ENCODE measurements at places on chromosomes 5 and 9. TPM values are rescaled to one million over a fixed set of nuclear protein-coding genes. Genes with fewer than 3 reads are reported as not detected.

GRCh38 chr5:56142614-56143372 is 90.3 kb downstream of the ANKRD55 start:
- no peaks in the 10 kb centered on the region for H3K36me3 ChIP-seq
- H3K4me3 ChIP-seq = no peak overlapping the region
- no peaks in the 10 kb centered on the region for H3K4me1 ChIP-seq

The IFNA13 gene
- not detected for total RNA-seq

The OCLN gene
- total RNA-seq = 45.6 TPM

GRCh38 chr9:131937451-131937850 is 142.2 kb downstream of the MED27 start:
- no peaks in the 10 kb centered on the region for H3K27me3 ChIP-seq
- H3K4me3 ChIP-seq = no peak overlapping the region
- DNase-seq = no peak
- no peak overlapping the region for H3K27ac ChIP-seq

- H3K36me3 ChIP-seq = peaks cover 40% of the 10 kb centered on the region
- no peaks in the 10 kb centered on the region for H3K27me3 ChIP-seq
- no peak overlapping the region for H3K4me3 ChIP-seq
- no peak overlapping the region for H3K27ac ChIP-seq
- no peak for DNase-seq
- no peaks in the 10 kb centered on the region for H3K4me1 ChIP-seq
Observed at GRCh38 chr5:87340716-87341115, 72.0 kb downstream of the CCNH start.

DNA sequence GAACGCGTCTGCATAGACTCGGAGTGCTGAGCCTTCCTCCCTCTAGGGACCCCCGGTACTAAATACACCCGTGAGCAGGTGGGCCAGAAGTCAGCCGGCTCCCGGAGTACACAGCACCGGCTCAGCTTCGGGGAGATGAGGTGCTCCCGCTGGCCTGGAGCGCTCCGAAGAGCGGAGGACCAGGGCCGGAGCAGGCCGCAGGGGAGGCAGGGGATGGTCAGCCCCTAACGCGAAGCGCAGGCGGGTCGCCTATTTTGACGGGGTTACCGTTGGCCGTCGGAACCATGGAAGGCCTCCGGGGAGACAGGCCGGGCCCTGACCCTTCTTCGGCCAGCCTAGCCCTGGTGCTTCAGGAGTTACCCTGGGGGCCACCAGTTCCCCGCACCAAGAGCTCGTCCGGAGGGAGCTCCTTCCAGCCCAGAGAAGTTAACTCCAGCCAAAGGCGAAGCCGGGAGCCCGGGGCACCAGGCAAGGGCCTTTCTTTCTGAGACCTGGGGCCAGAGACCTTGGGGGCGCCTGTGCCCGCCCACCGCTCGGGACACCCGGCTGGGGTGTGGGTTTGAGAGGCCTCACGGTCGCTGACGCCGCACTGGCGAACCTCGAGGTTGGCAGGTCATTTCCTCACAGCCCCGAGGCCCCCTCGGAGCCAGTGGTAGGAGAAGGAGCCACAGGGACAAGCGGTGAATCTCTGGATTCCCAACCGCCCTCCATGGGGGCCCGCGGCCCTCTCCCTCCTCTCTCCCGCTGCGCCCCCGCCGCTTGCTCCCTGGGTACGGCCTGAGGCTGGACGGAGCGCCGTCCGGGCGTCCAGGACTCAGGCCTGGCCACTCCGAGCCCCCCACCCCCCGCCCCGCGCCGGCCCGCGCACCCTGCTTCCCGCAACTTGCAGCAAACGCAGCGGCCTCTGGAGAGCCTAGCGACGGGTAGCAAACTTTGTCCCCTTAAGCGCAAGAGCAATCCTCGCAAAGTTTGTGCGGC is 3.4 kb upstream of the IRX4 start:
- H3K4me1 ChIP-seq = no peaks in the 10 kb centered on the region
- no peak overlapping the region for H3K27ac ChIP-seq
- no peak overlapping the region for H3K4me3 ChIP-seq
- DNase-seq = no peak
- H3K27me3 ChIP-seq = peaks cover 89% of the 10 kb centered on the region
- no peaks in the 10 kb centered on the region for H3K36me3 ChIP-seq

GRCh38 chr5:33457126-33457525 is 16.4 kb downstream of the TARS1 start:
- H3K27ac ChIP-seq = no peak overlapping the region
- no peaks in the 10 kb centered on the region for H3K4me1 ChIP-seq
- H3K4me3 ChIP-seq = no peak overlapping the region
- peaks cover 42% of the 10 kb centered on the region for H3K36me3 ChIP-seq
- no peaks in the 10 kb centered on the region for H3K27me3 ChIP-seq
- DNase-seq = no peak

The C9orf50 gene
- total RNA-seq = not detected

The MARCHF6 gene
- 46.5 TPM for total RNA-seq

- H3K36me3 ChIP-seq = peaks cover 100% of the 10 kb centered on the region
- no peak for DNase-seq
- H3K27ac ChIP-seq = no peak overlapping the region
- H3K27me3 ChIP-seq = no peaks in the 10 kb centered on the region
- H3K4me3 ChIP-seq = no peak overlapping the region
Observed at GRCh38 chr5:36168737-36169136, 16.8 kb downstream of the SKP2 start.

The SIT1 gene
- total RNA-seq = not detected

GRCh38 chr9:136119061-136119882 is 597 bp upstream of the TMEM250 start:
- peaks cover 31% of the 10 kb centered on the region for H3K36me3 ChIP-seq
- peaks cover 29% of the 10 kb centered on the region for H3K4me1 ChIP-seq
- DNase-seq = peak; percentile 81
- no peaks in the 10 kb centered on the region for H3K27me3 ChIP-seq

- no peak overlapping the region for H3K4me3 ChIP-seq
- H3K4me1 ChIP-seq = peaks cover 27% of the 10 kb centered on the region
- no peak for DNase-seq
- no peaks in the 10 kb centered on the region for H3K36me3 ChIP-seq
- H3K27ac ChIP-seq = peak overlapping the region; percentile 87
- no peaks in the 10 kb centered on the region for H3K27me3 ChIP-seq
Observed at GRCh38 chr9:78856781-78857180, 559.9 kb downstream of the PSAT1 start.

DNA sequence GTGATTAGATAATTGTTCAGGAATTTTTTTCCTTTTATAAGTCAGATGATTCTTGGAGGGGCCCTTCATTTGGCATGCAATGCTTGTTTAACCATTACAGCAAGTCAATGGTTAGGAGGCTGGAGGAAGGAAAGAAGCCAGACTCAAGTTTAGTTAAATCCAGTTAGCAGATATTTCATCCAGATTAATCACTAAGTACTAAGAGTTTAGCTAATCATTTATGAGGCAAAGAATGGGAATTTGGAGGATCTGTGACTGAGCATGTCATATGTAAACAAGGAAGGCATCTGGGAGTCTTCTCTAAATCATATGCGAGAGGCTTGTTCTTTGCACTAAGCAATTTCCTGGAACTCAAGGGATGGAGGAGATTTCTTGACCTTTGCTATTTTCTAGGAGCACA is 145.3 kb upstream of the SGCD start:
- no peak for DNase-seq
- H3K4me3 ChIP-seq = no peak overlapping the region
- H3K4me1 ChIP-seq = no peaks in the 10 kb centered on the region
- H3K27me3 ChIP-seq = no peaks in the 10 kb centered on the region
- H3K36me3 ChIP-seq = no peaks in the 10 kb centered on the region
- no peak overlapping the region for H3K27ac ChIP-seq

DNA sequence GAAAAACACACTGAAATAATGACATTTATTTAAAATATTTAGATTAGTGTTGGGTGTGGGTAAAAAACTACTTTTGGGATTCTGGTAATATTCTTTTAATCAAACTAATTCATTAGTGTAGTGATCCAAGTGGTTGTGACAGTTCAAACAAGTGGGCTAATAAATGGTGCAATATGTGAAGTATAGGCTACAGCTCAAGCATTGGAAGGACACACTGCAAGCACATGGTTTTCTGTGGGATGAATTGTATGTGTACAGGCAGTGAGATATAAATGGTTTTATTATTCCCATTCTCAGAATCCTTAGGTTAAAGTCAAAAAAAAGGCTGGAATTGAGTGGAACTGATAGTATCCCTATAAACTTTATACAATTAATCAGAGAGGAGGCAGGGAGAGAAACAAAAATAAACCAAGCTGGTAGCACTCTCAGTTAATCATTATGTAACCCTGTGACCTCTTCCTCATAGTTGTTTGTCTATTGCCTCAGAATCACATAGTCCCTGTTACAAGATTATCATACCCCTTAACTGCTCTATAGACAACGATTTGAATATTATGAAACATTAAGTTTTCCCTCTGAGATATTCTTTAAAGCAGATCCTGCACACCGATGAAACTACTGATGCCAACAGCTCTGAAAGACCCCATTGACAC is 1755.4 kb upstream of the ACO1 start:
- no peaks in the 10 kb centered on the region for H3K4me1 ChIP-seq
- H3K27ac ChIP-seq = no peak overlapping the region
- H3K27me3 ChIP-seq = no peaks in the 10 kb centered on the region
- no peak for DNase-seq
- H3K4me3 ChIP-seq = no peak overlapping the region

- DNase-seq = no peak
- peak overlapping the region; percentile 68 for H3K4me3 ChIP-seq
- no peaks in the 10 kb centered on the region for H3K27me3 ChIP-seq
- H3K4me1 ChIP-seq = 0 out of 2 replicates have a peak, but pooled peaks cover 4% of the 10 kb centered on the region
- 0 out of 2 replicates have a peak, but pooled peaks cover 3% of the 10 kb centered on the region for H3K36me3 ChIP-seq
- H3K27ac ChIP-seq = no peak overlapping the region
Observed at GRCh38 chr5:111511174-111511830, 1.0 kb downstream of the STARD4 start.

DNA sequence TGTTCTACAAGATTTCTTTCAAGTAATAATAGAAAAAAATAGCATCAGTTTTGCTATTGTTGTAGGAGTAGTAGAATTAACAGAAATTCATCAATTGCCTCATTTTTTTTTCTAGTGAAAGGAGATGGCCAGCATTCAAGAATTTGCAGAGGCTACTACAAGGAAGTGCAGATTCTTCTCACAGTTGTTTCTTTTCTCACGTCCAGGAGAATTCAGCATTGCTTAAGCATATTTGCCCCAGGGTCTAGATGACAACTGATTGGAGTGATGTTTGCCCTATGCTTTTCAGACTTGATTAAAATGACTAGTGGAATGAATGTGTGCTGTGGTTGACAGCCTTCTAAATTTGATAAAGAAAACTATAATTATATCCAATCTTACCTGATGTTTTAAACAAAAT is 46.6 kb upstream of the SLC12A2 start:
- no peaks in the 10 kb centered on the region for H3K27me3 ChIP-seq
- DNase-seq = no peak
- H3K36me3 ChIP-seq = peaks cover 6% of the 10 kb centered on the region
- no peak overlapping the region for H3K27ac ChIP-seq

The SERF1A gene
- total RNA-seq = 5.9 TPM

GRCh38 chr9:127207734-127208410 is 56.7 kb upstream of the GARNL3 start:
- no peak overlapping the region for H3K4me3 ChIP-seq
- H3K4me1 ChIP-seq = no peaks in the 10 kb centered on the region
- H3K27me3 ChIP-seq = no peaks in the 10 kb centered on the region
- no peaks in the 10 kb centered on the region for H3K36me3 ChIP-seq
- no peak for DNase-seq
- no peak overlapping the region for H3K27ac ChIP-seq

GRCh38 chr5:1974501-1975405 is 92.0 kb upstream of the IRX4 start:
- no peak overlapping the region for H3K4me3 ChIP-seq
- DNase-seq = no peak
- H3K27me3 ChIP-seq = 0 out of 2 replicates have a peak, but pooled peaks cover 6% of the 10 kb centered on the region

GRCh38 chr5:133203317-133204305 is 151.8 kb downstream of the HSPA4 start:
- 0 out of 2 replicates have a peak, but pooled peaks cover 4% of the 10 kb centered on the region for H3K36me3 ChIP-seq
- no peaks in the 10 kb centered on the region for H3K27me3 ChIP-seq
- DNase-seq = peak; percentile 23

The IFNK gene
- not detected for total RNA-seq

The CDC20B gene
- total RNA-seq = not detected

DNA sequence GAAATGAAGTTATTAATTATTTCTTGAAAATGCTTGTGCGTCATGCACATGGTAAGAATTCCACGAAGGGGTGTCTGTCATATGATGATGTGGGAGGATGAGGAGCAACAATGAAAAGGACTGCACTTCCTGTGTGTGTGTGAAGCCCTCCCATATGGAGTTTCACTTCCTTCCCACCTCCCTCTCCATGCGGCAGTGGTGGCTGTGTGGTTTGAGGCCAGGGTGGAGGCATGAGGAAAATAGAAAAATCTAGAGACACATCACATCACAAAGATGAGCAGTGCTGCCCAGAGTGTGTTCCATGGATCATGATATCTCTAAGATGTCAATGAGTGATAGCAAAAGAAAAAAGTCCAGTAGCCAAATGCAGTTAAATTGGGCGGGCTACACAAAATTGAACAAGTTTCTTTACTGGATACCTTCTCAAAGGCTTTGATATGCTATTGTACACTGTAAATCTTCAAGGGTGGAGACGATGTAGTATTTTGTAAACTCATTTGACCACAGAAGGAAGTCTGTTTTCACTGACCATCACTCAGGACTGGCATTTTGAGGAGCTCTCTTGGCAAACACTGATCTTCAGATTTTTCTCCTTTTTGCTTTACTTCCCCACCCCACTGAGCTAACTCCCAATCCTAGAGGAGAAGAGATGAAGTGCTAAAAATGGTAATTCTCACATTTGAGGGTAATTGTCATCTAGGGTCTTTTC is 55.7 kb upstream of the EQTN start:
- no peaks in the 10 kb centered on the region for H3K27me3 ChIP-seq
- no peaks in the 10 kb centered on the region for H3K36me3 ChIP-seq
- no peak overlapping the region for H3K27ac ChIP-seq
- no peak overlapping the region for H3K4me3 ChIP-seq
- no peaks in the 10 kb centered on the region for H3K4me1 ChIP-seq

The IL13 gene
- total RNA-seq = not detected

The DOCK8 gene
- not detected for total RNA-seq

- no peaks in the 10 kb centered on the region for H3K4me1 ChIP-seq
- H3K27me3 ChIP-seq = no peaks in the 10 kb centered on the region
- H3K27ac ChIP-seq = no peak overlapping the region
- H3K36me3 ChIP-seq = peaks cover 8% of the 10 kb centered on the region
- H3K4me3 ChIP-seq = no peak overlapping the region
Observed at GRCh38 chr5:83503662-83504061, 32.1 kb downstream of the VCAN start.

The GNA14 gene
- total RNA-seq = 0.45 TPM

GRCh38 chr5:139821806-139822552 is 26.4 kb downstream of the PSD2 start:
- H3K4me3 ChIP-seq = no peak overlapping the region
- peaks cover 42% of the 10 kb centered on the region for H3K27me3 ChIP-seq
- no peaks in the 10 kb centered on the region for H3K4me1 ChIP-seq

The GCNT4 gene
- 5.1 TPM for total RNA-seq

DNA sequence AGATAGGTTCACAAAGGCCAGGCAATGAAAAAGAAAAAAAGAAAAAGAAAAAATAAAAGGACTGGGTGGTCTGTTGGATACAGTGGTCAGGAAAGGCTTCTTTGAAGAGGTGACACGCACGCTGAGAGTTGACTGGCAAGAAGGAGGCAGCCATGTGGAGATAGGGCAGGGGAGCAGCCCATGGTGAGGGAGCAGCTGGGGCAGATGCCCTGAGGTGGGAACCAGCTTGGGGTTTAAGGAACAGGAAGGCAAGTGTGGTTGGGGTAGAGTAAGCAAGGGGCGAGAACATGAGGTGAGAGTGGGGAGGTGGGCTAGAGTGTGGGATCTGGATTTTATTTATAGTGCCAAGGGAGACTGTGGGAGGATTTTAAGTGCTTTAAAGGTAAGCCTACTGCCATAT is 6.8 kb downstream of the ENHO start:
- H3K4me3 ChIP-seq = no peak overlapping the region
- DNase-seq = no peak
- no peaks in the 10 kb centered on the region for H3K4me1 ChIP-seq
- H3K27ac ChIP-seq = no peak overlapping the region
- no peaks in the 10 kb centered on the region for H3K36me3 ChIP-seq
- H3K27me3 ChIP-seq = no peaks in the 10 kb centered on the region

Measured in SJSA1 (cell line).